ENCODE measurements at places on chromosomes 3 and 15.

- peak; percentile 30 for DNase-seq
Measured at GRCh38 chr3:171980578-171981270, 58.7 kb upstream of the FNDC3B start.

DNA sequence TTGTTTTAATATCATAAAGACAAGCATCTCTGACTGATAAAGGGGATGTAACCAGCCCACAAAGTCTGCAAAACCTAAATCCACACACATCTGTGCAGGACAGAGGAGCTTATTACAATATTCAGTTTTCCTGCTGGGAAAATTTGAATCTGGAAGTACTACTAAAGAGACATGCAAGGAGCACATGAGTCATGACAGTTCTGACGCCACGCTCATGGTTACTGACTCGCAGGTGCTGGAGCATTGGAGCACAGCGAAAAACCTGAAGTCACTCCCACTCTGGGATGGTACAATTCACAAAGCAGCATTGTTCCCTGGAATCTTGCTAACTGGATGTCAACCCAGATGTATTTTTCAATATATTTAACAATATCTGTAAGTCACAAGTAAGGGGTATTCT lies 7.6 kb upstream of the ISL2 start:
- DNase-seq, result no peak

GRCh38 chr15:52797625-52798501 lies 7.7 kb upstream of the ONECUT1 start:
- no peak for DNase-seq

DNA sequence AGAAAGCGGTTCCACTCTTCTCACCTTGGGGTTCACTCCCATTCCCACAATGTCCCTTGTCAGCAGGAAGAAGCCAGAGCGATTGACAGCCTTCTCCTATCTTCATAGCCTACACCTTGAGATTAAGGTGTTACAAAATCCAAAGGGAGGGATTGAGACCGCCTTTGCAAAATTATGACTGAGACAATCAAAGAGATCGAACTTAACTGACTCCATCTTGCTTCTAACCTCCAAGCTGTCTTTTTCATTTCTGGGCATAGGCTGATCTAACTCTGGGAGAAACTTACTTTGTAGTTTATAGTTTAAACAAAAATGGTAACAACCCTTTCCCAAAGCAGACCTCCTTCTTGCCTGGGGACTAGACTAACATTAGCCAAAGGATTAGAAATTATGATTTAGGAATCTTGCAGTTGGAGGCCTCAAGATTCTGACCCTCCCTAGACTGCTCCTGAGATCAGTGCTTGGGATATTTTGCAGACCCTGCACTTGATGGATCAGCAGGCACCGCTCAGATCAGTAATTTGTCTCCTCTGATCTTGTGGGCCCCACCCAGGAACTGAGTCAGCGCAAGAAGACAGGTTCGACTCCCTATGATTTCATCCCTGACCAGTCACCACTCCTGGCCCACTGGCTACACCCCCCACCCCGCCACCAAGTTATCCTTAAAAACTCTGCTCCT lies 40.0 kb downstream of the PAQR5 start:
- DNase-seq, result no peak

DNA sequence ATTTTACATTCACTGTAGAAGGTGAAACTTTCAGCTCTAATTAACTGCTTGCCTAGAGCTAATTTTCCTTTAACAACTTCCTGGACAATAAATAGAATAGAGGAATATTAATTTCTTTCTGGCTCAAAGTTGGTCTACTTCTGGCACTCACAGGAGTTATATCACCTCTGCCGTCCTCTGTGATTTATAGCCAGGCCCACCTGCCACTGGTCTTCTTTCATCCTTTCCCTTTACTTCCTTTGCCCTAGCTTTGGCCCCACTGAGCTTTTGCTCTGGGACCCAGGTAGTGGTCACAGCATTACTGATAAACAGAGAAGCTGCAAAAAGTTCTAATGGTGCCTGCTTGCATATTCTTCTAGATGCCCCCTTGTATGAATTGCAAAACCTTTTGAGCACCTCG lies 49.3 kb upstream of the ABHD10 start:
- no peak for DNase-seq

DNA sequence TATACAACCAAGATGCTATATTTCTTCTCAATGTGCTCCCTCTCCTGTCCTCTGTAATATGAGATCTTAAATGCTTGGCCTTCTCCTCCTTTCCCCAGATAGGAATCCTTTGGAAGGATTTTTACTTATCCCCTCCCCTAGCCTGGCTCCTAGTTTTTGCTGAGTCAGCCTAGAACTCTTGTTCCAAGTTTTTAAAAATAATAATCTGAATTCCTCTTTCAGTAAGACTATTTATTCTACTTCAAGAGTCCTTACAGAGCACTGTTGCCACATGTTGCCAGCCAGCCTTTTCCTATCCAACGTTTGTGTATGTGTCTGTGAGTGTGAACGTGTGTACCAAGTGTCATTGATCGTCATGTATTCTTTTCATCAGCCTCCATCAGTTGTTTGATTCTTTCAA lies 11.0 kb upstream of the KCNMB2 start:
- no peak for DNase-seq

- no peak for DNase-seq
Measured at GRCh38 chr15:73139041-73139743, 86.9 kb downstream of the NEO1 start.

GRCh38 chr3:4711680-4711992 lies 218.5 kb downstream of the ITPR1 start:
- DNase-seq, result no peak

GRCh38 chr15:89785064-89785773 lies 9.1 kb downstream of the MESP2 start:
- DNase-seq, result no peak

DNA sequence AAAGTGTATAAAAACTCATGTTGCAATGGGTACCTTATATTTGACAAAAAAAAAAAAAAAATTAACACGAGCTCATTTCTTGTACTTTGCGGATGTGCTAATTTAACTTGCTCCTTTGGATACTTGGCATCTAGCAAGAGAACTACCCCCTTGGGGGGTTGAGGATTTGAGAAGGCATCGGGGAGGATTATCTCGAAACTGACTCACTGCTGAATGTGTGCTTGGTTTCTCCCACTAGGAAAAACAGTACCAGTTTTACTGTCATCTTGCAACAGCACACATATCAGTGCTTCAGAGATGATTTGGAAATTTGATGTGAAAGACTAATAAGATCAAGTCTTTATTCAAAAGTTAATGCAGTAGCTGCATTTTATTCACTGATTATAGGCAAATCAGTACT lies 891 bp downstream of the EXOG start:
- no peak for DNase-seq

DNA sequence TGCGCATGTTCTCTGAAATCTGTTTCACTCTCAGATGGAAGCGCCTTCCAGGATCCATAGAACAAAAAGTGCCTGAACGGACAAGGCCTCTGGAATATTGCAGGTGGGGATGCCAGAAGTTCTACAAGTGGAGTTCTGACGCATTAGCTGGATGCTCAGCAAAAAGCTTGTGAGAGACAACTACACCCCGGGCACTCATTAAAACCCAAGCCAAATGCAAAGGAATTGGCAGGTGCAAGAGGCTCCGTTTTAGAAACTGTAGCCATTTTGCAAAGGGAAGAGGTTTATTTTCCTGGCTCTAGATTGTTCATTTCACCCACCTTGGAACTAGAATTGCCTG lies 35.2 kb upstream of the SLC24A5 start:
- DNase-seq, result no peak

- DNase-seq, result no peak
Measured at GRCh38 chr3:175399156-175399840, 540.2 kb downstream of the NAALADL2 start.

DNA sequence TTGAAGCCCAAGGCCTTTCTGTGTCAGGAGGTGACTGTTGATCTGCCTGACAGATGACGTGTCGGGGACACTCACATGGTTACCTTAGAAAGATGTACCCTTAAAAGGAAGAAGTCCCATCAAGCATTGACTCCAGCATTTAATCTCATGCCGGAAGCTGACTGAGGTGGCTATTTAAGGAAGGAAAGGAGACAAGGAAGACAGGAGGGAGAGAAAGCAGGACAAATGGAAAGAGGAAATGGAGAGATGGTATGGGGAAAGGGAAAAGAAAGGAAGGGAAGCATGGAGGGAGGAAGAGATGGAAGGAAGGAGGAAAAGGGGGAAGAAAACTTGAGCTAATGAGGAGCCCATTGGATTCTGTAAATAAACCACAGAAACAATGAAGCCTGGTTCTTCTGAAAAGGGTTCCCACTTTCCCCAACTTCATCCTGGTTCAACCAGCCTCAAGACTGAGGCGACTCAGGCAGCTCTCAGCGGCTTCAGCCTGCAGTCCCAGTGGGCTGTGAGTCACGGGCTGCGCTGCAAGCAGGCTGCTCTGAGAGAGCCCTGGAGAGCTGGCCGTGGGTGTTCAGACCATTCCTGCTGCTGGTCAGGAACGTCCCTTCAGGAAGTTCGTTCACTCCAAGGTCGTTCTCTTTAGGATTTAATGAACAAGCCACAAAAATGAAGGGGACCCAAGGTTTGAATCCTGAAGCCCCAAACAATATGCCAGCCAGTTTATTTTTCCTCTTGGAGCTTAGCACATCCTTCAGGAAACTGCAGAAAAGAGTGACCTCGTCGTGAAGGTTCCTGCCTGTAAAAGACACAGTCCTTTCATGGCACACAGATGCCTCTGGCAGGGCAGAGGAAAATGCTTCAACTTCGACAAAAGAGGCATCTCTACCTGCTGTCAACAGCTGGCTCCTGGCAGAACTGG lies 69.6 kb upstream of the THBS1 start:
- DNase-seq, result no peak

DNA sequence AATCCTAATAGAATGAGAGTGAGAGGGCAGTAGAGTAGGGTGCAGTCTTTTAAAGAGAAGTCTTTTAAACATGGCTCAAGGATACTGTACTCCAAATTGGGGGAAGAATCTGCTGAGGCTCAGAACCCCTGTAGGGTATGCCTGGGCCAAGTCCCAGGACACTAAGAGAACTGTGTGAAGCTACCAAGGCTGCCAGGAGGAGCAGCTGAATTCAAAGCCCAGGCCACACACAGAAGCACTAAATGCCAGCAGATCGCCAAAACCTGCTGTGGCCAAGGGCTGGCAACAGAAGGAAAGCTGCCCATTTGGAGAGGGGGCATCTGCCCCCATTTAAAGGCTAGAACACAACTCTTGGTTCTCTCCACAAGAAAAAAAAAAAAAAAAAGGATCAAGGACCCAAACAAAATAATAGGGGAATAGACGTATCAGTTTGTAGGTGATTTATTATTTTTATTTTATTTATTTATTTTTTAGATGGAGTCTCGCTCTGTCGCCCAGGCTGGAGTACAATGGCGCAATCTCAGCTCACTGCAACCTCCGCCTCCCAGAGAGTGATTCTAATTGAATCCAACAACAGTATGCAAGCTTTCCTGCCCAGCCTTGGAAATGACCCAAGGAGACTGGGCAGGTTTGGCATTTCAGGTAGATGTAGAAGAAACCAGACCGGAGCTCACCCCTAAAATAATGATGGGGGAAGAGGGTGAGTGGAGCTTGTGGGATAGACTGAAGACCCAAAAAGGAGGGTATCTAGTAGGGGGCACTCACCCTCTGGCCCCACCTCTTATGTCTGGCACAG lies 279.0 kb upstream of the WNT5A start:
- no peak for DNase-seq

- DNase-seq, result no peak
Measured at GRCh38 chr3:158213461-158213860, 103.6 kb downstream of the RSRC1 start.

- DNase-seq, result no peak
Measured at GRCh38 chr3:195696632-195697278, 24.0 kb upstream of the MUC20 start.

DNA sequence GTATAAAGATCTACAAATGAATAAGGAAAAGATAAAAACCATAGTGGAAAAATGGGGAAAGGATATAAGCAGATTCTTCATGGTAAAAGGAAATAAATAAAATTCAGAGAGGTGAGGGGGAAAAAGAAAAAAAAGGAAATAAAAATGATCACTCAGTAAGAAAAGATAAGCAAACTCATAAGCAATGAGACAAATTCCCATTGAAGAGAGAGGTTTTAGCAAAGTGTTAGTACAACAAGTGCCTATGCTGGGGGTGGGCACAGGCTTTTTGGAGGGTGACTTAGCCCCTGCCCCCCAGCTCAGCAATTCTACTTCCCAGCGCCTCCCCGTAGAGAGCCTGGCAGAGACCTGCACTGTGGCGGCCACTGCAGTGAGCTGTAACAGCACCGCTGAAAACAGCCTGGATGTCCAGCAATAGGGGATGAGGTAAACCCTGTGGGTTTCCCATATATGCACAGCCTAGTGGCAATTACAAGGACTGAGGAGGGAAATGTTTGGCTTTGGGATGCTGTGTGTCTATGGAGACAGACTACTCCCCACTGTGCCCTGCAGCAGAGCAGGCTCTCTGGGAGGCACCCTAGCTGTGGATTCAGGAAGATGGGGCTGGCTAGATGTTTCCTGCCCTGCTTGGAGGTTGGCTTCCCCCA lies 23.7 kb upstream of the SFMBT1 start:
- no peak for DNase-seq

GRCh38 chr3:147361454-147362420 lies 44.6 kb downstream of the ZIC4 start:
- DNase-seq, result peak; percentile 3

- no peak for DNase-seq
Measured at GRCh38 chr3:182626484-182627467, 166.5 kb upstream of the ATP11B start.

- DNase-seq, result no peak
Measured at GRCh38 chr3:70899816-70900215, 587.4 kb upstream of the MDFIC2 start.

- no peak for DNase-seq
Measured at GRCh38 chr15:71411538-71412482, 296.5 kb downstream of the THSD4 start.

- no peak for DNase-seq
Measured at GRCh38 chr3:72155391-72156064, 370.6 kb upstream of the PROK2 start.

- no peak for DNase-seq
Measured at GRCh38 chr3:123244128-123244527, 42.4 kb downstream of the SEC22A start.
